Natural killer cell treated with Interleukin-12 subunit alpha and Interleukin-12 subunit beta and Interleukin-15 and Interleukin-18, amount 100 ng/mL, for 72 hours (primary cell): ENCODE measurements at places on chromosomes 1 and 21.

DNA sequence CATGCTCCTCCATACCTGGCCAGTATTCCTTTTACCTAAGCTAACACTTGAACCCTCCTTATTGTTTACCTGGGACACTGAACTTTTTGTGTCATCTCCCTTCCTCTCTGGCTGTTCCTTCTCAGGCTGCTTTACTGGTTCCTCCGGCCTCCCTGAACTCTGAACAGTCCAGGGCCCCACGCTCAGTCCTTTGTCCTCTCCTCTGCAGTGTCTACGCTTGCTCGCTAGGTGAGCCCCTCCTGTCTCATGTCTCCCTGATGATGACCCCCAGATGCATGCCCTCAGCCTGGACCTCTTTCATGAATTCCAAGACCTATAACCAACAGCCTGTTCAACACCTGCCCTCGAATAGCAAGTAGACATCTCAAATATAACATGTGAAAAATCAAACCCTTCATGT lies 108.4 kb upstream of the COA6 start:
- H3K4me1 ChIP-seq = peaks cover 10% of the 10 kb centered on the region
- H3K27ac ChIP-seq = no peak overlapping the region
- no peaks in the 10 kb centered on the region for H3K36me3 ChIP-seq
- H3K27me3 ChIP-seq = peaks cover 26% of the 10 kb centered on the region
- H3K4me3 ChIP-seq = no peak overlapping the region

DNA sequence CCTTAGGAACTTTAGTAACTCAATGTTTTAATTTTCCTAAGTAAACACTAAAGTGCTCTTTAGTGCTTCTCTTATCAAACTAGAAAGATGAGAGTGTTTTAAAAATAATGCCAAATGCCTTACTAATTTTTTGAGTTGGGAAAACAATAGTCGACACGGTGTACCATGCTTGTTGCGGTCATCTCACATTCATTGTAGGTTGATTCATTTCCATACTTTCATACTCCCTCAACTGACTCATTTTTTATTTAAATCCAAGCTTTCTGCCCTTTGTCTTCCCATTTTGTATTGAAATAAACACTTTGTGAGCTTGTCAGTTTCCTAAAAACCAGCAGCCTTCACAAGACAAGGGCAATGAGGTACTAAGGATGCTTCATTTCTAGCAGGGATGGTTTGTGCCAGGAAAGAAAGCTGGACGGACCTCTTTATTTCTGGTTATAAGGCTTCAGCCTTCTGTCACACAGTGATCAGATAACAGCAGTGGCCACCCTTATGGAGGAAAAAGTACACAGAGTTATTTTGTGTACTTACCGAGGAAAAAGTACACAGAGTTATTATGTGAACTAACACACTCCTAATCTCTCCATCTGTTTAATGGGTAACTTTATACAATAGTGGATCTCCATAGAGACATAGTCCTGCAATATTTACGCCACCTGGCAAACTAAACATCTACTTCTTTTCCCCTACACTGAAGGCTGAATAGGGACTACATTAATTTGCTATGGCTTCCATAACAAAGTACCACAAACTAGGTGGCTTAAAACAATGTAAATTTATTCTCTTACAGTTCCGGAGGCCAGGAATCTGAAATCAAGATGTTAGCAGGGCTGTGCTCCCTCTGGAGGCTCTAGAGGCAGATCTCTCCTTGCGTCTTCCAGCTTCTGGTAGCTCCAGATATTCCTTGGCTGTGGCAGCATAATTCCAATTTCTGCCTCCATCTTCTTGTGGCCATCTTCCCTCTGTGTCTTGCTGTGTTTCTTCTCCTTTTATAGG lies 13.0 kb upstream of the CCDC190 start:
- H3K27ac ChIP-seq = no peak overlapping the region
- DNase-seq = no peak
- peaks cover 40% of the 10 kb centered on the region for H3K27me3 ChIP-seq
- H3K4me3 ChIP-seq = no peak overlapping the region

GRCh38 chr1:55708781-55709180 lies 493.6 kb upstream of the USP24 start:
- no peak for DNase-seq
- H3K4me3 ChIP-seq = no peak overlapping the region
- no peaks in the 10 kb centered on the region for H3K36me3 ChIP-seq

GRCh38 chr1:197526736-197527371 lies 248.4 kb downstream of the DENND1B start:
- H3K27ac ChIP-seq = no peak overlapping the region
- no peak overlapping the region for H3K4me3 ChIP-seq
- no peaks in the 10 kb centered on the region for H3K36me3 ChIP-seq
- no peaks in the 10 kb centered on the region for H3K4me1 ChIP-seq
- no peaks in the 10 kb centered on the region for H3K27me3 ChIP-seq
